ENCODE measurements at places on chromosomes 4 and X. TPM values are rescaled to one million over a fixed set of nuclear protein-coding genes. Genes with fewer than 3 reads are reported as not detected.

The GAGE12H gene
- not detected for polyA plus RNA-seq

GRCh38 chr4:44756559-44756958 is 30.2 kb upstream of the GNPDA2 start:
- DNase-seq: no peak

The UGT8 gene
- 1.2 TPM for polyA plus RNA-seq

GRCh38 chr4:95963456-95963855 is 123.6 kb downstream of the PDHA2 start:
- DNase-seq: no peak

The DOK7 gene
- polyA plus RNA-seq: 5.0 TPM

DNA sequence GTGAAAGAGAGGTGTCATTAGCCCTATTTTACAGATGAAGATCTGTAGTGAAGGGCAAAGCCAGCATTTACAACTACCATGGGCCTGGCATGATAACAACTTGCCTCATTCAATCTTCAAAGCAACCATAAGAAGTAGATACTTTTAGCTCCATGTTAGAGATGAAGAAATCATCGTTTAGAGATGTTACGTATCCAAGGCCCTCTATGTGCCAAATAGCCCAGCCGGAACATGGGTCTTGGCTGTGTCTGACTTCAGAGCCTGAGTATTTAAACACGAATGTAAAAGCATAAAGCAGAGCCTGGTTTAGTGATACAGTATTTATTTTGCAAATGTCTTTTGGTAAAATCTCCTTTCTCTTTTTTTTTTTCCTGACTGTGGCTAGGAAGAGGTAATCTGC is 197.1 kb downstream of the RASL11B start:
- DNase-seq: no peak

The CXCL8 gene
- polyA plus RNA-seq: 6.9 TPM

The GPRASP2 gene
- polyA plus RNA-seq: 2.6 TPM

DNA sequence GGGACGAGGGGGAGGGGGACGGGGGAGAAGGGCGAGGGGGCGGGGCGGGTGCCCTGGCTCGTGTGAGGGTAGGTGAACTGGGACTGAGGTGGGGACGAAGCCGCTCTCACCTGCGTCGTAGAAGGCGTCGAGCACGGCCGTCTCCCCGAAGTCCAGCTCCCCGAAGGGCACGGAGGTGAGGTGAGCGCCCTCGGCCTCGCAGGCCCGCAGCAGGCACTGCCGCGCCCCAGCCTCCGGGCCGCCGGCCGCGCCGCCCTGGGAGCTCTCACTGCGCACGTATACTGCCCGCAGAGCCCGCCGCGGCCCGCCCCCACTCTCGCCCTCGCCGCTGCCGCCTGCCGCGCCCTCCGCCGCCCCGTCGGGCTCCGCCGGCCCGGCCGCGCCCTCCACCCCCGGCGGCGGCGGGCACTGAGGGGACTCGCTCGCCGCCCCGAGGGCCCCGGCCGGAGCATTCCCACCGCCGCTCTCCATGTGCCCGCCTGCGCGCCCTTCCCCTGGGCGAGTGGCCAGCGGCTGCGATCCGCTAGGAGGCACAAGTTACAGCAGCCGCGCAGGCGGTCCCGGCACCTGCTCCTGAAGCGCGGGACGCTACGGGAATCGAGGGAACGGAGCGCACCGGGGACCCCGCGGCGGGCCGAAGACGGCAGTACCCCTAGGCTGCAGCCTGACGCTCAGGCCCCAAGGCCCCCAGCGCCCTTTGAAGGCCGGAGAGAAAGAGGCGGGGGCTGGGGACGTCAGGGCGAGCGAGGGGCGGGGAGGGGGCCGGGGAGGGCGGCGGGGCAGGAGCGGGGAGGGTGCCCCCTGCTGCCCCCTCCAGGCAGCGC is at the start of gene MAP3K15:
MAP3K15 (minus strand) TSS at position 718 of the 824 bp plus-strand sequence; CDS start at position 471, 247 bp downstream.
- DNase-seq: peak; percentile 32

DNA sequence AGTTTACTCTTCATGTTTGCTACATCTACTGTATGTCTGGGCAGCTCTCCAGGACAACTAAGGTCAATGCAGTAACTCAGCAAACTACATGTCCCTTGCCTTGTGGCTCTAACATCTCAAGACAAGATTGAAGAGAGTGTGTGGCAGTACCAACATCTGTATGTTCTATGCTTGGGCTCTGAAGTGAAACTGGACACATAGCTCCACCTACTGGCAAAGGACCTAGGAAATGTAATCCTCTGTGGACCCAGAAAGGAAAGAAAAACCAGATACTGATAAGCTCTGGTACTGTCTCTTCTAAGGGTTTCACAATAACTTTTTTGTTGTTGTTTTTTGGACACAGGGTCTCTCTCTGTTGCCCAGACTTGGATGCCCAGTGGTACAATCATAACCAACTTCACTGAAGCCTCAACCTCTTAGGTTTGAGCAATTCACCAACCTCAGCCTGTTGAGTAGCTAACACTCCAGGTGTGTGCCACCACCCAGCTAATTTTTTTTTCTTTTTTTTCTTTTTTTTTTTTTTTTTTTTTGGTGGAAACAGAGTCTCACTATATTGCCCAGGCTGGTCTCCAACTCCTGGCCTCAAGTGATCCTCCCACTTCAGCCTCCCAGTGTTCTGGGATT is 64.1 kb downstream of the QDPR start:
- peak; percentile 88 for DNase-seq

DNA sequence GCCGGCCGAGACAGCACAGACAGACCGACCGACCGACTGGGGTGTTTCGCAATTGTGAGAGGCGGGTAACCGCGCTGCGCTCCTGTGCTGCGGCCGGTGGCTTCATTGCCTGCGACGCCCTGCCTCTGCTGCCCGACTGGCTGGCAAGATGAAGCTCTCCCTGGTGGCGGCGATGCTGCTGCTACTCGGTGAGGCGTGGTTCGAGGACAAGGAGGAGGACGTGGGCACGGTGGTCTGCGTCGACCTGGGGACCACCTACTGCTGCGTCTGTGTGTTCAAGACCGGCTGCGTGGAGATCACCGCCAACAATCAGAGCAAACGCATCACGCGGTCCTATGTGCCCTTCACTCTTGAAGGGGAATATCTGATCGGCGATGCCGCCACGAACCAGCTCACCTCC is 565.7 kb upstream of the SMIM31 start:
- DNase-seq: no peak

DNA sequence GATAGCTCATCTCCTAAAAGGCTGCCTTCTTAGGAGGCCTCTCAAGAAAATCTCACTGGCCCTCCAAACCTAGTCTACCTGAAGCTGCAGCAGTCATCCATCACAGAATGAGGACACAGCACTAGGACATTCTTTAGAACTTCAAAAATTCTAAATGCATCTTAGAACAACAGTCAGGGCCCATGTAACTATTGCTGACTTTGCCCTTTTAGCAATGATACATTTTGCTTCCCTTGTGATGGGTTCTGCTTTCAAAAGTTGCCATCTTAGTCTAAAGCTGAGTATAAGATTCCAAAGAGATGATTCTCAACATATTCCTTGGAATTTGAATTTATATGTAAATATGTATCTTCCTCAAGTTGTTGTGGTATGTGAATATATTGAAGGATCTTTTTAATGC is 793.0 kb downstream of the RAB28 start:
- DNase-seq: no peak

GRCh38 chrX:13649838-13650237 is 3.1 kb upstream of the TCEANC start:
- no peak for DNase-seq

GRCh38 chr4:98539299-98539698 is 119.1 kb downstream of the TSPAN5 start:
- no peak for DNase-seq

The FGFR3 gene
- polyA plus RNA-seq: 84.1 TPM

The TRAM1L1 gene
- polyA plus RNA-seq: 0.92 TPM

GRCh38 chrX:1163231-1163630 is 49.2 kb downstream of the CRLF2 start:
- no peak for DNase-seq

GRCh38 chrX:25011589-25012432 is 4.0 kb downstream of the ARX start:
- DNase-seq: no peak

DNA sequence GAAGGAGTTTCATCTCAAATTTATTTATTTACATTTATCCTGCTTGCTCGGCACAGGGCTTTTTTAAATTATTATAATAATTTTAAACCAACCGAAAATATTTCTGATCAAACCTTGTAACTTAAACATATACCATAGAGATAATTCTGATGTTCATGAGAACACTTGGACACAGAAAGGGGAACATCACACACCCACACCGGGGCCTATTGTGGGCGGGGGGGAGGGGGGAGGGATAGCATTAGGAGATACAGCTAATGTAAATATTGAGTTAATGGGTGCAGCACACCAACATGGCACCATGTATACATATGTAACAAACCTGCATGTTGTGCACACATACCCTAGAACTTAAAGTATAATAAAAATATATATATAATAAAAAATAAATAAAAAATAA is 2.9 kb downstream of the ANXA5 start:
- no peak for DNase-seq

GRCh38 chr4:189117426-189117825 is 823.2 kb upstream of the FRG1 start:
- DNase-seq: no peak

DNA sequence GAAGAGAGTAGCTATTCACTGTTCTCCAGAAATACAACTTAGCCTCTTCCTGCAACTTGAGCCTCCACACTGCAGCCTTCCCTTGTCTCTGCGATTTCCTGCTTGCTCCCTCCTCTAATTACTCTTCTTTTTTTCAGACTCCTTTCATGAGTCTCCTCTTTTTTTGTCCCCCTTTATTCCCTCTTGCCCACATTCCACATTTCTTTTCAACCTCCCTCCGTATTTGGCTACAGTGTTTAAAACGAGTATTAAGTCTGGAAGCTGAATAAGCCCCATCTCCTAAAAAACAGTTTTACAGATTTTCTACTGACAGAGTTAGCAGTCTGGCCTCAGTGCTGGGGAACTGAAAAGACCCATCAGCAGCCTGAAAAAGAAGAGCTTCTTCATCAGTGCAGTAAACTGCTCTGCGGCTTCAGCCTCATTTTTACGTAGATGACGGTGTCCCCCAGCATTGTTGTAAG is 141.5 kb downstream of the TENM3 start:
- DNase-seq: no peak

The TRIML2 gene
- polyA plus RNA-seq: not detected

DNA sequence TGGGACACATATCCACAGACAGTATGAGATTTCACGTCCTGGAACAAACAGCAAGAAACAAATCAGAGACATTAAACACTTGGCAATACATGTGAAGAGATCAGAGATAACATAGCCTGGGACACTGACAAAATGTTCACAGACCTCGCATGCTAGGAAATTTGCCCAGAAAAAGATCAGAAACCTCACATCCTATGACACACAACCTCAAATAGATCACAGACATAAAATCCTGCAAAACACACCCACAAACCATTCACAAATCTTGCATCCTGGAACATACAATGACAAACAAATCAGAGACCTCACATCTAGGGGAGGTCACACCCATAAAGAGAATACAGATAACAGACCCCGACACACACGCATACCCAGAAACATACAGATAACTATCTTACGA is 18.0 kb downstream of the SUV39H1 start:
- no peak for DNase-seq

DNA sequence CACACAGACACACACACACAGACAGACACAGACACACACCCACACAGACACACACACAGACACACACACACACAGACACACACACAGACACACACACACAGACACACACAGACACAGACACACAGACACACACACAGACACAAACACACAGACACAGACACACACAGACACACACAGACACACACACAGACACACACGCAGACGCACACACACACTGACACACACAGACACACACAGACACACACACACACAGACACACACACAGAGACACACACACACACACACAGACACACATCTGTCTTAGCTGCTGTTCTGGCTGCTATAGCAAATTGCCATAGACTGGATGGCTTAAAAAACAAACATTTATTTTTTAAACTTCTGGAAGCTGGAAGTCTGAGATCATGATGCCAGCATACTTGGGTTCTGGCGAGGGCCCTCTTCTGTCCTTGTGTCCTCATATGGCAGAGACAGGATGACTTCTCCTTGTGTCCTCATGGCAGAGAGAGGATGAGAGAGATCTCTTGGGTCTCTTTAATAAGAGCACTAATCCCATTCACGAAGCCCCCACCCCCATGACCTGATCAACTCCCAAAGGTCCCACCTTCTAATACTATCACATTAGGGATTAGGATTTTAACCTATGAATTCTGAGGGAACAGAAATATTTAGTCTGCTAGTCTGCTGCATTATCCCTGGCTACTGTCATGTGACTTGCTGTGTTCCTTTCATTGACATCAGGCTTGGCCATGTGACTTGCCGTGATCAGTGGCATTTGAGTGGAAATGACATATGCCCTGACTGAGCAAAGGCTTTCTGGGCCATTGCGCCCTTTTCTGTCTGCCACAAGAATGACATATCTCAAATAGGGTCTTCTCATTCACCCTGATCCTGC is 32.7 kb upstream of the RASGEF1B start:
- DNase-seq: no peak

The POU4F2 gene
- not detected for polyA plus RNA-seq

The PCSK1N gene
- 15.3 TPM for polyA plus RNA-seq

The ATP1B4 gene
- polyA plus RNA-seq: not detected

DNA sequence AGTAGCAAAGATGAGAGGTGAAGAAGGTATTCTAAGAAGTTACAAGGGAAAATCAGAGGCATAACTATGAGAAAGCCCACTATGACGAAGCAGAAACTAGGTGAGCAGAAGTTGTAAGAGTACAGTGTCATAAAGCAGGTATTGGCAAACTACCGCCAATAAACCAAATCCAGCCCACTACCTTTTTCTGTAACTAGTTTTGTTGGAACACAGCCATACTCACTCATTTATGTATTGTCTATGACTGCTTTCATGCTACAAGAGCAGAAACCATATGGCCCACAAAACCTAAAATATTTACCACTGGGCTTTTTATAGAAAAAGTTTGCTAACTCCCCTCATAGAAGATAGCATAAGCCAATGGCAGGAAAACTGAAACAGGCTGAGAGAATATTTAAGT is 31.8 kb upstream of the ZCCHC13 start:
- no peak for DNase-seq

The ERCC6L gene
- 0.46 TPM for polyA plus RNA-seq

DNA sequence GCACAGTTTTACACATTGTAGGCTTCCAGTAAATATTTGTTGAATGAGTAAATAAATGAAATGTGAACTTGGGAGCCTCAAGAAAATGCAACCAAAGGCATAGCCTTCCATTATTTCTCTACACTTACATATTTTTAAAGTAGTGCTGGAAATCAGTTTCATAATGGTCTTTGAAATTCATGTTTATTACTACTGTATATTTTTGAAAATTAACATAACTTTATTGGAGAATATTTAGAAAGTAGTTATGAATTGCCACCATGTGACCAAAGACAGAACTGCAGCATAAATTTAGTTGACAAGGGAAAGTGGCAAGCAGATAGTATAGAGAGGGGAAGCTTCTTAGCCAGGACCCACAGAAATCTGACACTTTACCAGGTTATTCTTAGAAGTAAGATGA is 6.4 kb downstream of the TCEAL8 start:
- DNase-seq: no peak

DNA sequence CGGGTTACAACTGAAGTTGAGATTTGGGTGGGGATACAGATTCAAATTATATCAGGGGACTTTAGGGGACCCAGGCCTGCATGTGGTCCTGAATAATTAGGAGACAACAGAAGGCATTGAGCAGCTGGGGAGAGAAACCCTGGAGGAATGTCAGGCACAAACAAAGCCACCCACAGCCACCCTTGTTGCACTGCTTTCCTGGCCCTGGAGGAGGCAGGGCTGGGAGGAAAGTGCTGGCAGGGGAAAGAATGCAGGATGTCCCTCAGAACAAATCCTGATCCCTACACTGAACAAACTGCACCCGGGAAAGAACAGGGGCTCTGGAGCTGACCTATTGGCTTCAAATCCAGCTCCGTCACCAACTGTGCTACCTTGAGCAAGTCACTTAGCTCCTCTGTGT is 214.1 kb upstream of the ATP6AP2 start:
- no peak for DNase-seq

- no peak for DNase-seq
These were observed 23.0 kb upstream of the LIMCH1 start for GRCh38 chr4:41514766-41515481.

Data from stomach (tissue), 19 donors.